GF-D8 (cell line): ENCODE measurements at places on chromosomes 2 and 18.

DNA sequence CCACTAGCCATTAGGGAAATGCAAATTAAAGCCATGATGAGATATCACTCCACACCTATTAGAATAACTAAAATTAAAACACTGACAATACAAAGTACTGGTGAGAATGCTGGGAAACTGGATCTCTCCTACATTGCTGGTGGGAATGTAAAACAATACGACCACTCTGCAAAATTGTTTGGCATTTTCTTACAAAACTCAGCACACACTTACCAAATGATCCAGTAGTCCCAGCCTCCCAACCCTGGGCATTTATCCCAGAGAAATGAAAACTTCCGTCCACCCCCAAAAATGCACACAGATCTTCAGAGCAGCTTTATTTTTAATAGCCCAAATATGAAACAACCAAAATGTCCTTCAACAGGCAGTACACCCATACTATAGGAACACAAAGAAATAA lies 8.9 kb upstream of the TMSB10 start:
- DNase-seq: no peak

GRCh38 chr2:166716968-166717367 lies 171.3 kb upstream of the XIRP2 start:
- DNase-seq: no peak

GRCh38 chr18:2654928-2655177 lies 673 bp upstream of the SMCHD1 start:
- DNase-seq: no peak

- no peak for DNase-seq
These were observed 477.3 kb downstream of the DCDC2C start for GRCh38 chr2:4180631-4181030.

GRCh38 chr2:158443606-158444005 lies 12.9 kb downstream of the CCDC148 start:
- DNase-seq: no peak

- DNase-seq: no peak
These were observed 256.4 kb downstream of the THSD7B start for GRCh38 chr2:137021763-137022162.

DNA sequence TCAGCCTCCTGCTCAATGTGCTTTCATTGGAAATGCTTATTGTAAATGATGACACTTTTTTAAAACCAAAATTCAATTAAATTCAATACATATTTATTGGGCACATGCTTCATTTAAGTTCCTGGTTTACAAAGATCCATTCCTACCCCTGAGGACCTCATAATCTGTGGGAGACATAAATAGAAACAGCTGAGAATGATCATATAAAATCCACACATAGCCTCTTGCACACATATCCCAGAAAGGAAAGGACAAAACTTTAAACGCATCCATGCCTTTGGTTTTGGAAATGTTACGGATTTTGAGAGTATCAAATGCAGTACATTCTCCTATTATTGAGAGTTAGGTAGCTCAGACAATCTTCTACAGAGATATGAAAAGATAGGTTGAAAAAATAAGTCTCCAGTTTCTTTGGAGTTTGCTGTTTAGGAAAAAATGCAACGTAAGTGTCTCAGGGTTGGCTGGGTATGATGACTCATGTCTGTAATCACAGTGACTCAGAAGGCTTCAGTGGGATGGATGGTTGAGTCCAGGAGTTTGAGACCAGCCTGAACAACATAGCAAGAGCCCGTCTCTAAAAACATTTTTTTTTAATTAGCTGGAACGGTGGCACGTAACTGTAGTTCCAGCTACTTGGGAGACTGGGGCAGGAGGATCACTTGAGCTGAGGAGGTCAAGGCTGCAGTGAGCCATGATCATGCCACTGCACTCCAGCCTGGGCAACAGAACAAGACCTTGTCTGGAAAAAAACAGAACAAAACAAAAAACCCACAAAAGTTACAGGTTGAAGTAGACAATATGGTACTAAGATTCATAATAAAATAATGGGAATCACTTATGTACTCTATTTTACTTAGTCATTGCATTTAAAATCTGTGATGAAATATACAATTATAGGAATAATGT lies 3.9 kb upstream of the PRELID3A start:
- no peak for DNase-seq

DNA sequence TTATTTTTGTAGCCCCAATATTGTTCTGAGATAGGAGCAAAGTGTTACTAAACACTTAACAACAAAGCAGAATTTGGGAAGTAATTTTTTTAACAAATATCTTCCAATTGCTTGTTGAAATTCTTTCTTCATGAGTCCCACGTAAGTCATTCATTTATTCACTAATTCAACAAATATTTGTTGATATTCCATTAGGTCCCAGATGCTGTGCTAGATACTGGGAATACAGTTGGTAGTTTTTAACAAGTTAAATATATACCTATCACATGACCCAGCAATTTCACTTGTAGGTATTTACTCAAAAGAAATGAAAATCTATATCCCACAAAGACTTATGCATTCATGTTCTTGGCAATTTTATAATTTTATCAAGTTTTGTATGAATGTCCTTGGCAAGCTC lies 7.0 kb upstream of the BBS5 start:
- no peak for DNase-seq

- DNase-seq: no peak
These were observed 90.1 kb downstream of the ACVR1 start for GRCh38 chr2:157785866-157786662.

GRCh38 chr2:158761621-158762020 lies 33.5 kb upstream of the DAPL1 start:
- no peak for DNase-seq

GRCh38 chr2:54483426-54483825 lies 27.3 kb downstream of the SPTBN1 start:
- no peak for DNase-seq

GRCh38 chr2:222946700-222947287 lies 86.0 kb downstream of the ACSL3 start:
- DNase-seq: no peak

GRCh38 chr2:96594282-96594681 lies 43.8 kb downstream of the KANSL3 start:
- no peak for DNase-seq

- DNase-seq: no peak
These were observed 77.3 kb downstream of the LONRF2 start for GRCh38 chr2:100244881-100245605.

DNA sequence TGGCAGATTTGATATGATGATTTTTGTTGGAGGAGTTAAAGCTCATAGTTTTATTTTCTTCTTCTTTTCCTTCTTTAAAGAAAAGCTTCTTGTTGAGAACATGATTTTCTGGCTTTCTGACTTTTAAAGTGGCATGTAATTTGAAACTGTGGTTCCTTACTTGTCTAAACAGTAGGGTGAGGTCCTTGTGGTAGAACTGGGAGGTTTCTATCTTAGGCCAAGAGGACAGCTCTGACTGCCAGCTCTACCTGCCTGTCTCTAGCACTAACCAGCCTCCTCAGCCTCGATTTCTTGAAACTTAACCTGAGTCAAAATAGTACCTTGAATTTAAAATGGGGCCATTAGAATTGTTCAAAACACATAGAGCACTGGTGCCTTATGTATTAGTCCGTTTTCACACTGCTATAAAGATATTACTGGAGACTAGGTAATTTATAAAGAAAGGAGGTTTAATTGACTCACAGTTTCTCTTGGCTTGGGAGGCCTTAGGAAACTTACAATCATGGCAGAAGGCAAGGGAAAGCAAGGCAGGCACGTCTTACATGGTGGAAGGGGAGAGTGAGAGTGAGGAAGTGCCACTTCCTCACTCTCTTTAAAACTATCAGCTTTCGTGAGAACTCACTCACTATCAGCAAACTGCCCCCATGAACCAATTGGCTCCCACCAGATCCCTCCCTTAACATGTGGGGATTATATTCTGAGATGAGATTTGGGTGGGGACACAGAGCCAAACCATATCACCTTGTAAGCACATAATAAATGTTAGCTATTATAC lies 119.0 kb downstream of the CERS6 start:
- DNase-seq: no peak

GRCh38 chr18:49499046-49499637 lies 12.1 kb upstream of the C18orf32 start:
- DNase-seq: no peak

DNA sequence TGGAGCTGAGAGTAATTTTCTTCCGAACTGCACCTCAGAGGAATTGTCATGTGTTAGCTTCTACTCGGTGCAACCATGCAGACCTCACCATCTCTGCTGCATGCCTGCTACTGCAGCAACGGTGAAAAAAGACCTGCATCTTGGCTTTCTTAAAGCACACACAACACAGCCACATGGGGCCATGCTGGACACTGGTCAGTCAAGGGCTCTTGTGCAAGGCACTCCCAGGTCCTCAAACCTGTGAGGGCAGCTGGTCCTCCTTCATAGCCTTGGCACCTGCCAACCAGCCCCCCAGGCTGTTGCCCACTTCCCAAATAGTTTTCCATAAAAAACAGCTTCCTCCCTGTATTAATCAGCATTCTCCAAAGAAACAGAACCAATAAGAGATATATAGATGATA lies 113.5 kb upstream of the TEX51 start:
- DNase-seq: no peak

DNA sequence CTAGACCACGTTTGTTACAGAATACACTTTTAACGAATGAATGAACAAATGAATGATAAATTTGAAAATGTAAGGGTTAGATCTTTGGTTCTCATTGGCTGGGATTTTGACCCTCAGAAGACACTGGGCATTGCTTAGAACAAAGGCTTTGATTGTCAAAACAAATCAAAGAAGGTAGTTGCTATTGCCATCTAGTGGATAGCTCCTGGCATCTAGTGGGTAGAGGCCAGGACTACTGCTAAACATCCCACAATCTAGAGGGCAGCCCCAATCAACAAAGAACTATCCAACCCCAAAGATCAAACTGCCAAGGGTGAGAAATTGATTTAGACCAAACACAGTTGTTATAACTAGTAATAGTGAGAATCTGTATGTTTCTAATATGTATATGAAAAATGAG lies 552.3 kb downstream of the KCNJ3 start:
- DNase-seq: no peak

DNA sequence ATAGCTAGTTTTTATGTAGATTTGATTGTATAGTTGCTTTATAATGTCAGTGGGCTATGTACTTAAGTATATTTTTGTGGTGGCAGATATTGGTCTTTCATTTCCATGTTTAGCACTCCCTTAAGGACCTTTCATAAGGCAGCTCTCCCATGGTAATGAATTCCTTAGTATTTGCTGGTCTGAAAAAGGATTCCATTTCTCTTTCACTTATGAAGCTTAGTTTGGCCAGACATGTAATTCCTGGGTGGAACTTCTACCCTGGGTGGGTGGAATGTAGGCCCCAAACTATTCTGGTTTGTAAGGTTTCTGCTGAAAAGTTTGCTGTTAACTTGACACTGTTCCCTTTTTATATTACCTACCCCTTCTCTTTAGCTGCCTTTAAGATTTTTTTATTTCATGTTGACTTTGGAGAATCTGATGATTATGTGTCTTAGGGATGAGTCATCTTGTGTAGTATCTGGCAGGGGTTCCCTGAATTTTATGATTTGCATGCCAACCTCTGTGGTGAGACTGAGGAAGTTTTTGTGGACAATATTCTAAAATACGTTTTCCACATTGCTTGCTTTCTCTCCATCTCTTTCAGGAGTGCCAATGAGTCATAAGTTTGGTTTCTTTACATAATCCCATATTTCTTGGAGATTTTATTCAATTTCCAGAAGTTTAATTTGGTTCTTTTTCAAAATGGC lies 65.4 kb upstream of the VRK2 start:
- DNase-seq: no peak

DNA sequence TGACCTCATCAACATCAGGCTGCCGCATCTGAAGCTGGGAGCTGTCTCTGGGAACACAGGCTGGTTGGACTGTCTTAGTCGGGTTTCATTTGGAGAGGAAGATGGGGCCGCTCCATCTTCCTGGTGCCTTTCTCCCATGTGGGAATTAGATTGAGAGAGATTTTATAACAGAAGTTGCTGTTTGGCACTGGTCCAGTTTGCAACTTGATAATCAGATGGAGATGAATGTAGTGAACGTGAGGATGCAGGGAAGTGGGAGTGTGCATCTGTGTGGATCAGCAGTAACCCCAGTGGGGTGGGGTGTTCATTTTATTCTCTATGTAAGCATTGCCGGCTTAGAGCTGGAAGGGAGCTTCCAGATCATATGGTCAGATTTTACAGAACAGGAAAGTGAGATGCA lies 250.9 kb downstream of the DCDC2C start:
- no peak for DNase-seq

- no peak for DNase-seq
These were observed 16.7 kb downstream of the PLA2R1 start for GRCh38 chr2:160045703-160046210.

DNA sequence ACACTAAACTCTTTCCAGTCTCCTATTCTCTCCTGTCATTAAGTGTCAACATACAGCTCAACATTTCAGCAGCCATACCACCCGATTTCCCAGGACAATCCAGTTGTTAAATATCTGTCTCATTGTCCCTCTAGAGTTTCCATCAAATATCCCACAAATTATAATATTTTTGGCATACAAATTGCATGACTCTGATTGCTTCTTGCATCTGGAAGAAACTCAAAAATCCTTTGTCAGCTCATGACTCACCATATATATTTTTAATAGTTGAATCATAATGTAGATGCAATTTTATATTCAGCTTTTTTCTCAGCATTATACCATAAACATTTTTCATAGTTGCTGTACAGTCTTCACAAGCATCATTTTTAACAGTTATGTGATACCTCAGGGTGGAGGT lies 7.2 kb downstream of the SLC30A3 start:
- no peak for DNase-seq

DNA sequence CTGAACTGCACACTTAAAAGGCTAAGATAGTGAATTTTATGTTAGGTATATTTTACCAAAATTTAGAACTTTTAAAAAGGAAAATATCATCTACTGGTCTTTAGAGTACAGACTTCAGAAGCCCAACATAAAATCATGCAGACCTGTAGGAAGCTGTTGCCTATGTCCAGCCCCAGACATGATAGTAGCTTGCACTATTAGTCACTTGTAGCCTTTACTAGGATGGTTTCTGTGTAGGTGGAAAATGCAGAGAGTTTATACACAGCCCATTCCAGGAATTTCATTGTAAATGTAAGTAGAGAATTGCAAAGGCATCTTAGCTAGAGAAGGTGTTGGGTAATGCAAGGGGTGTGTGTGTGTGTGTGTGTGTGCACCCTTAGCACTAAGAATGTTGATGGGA lies 640.2 kb downstream of the RNF144A start:
- DNase-seq: no peak

DNA sequence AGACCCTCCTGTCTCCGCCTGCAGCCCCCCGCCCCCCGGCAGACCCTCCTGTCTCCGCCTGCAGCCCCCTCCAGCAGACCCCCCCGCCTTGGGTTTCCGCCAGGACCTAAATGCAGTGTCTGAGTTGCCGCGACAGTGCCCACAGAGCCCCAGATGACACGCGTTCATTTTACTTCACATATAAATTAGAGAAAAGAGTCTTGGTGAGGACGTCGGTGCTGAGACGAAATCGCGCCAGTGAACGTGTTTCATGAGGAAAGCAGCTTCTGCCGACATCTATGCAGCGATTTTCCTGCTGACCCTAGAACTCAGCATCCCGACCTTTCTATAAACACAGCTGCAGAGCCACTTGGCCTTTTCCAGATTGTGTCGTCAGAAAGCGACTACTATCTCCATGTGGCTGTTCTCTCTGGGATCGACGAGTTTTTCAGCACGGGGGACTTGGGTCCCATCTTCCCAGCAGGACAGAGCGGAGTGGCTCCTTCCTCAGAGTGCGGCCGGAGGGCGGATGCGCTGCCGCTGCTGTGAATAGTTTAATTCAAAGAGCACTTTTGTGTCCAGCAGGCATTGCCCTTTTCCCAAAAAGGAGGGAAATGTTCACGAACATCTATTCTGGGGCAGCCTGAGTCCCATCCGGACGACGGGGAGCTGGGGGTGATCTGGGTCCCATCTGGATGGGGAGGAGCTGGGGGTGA lies 136.7 kb downstream of the NFATC1 start:
- no peak for DNase-seq

GRCh38 chr2:38533180-38533579 lies 69.5 kb downstream of the HNRNPLL start:
- DNase-seq: no peak
